ENCODE measurements at places on chromosomes 7 and 10.

DNA sequence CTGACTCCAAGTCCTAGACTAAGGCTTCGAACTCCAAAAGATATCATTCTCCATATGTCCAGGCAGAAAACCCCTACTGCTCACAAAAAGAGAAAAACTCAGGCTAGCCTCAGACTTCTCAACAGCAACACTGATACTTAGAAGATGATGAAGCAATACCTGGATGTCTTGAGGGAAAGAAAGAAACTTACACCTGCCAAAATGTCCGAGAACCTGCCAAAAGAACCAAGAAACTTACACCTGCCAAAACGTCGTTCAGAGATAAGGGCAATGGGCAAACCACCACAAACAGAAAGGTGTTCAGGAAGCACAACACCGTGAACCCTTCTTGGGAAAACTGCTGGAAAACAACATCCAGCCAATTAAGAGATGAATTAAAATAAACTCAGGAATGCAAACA lies 15.3 kb downstream of the ABLIM1 start:
- no peak for DNase-seq

DNA sequence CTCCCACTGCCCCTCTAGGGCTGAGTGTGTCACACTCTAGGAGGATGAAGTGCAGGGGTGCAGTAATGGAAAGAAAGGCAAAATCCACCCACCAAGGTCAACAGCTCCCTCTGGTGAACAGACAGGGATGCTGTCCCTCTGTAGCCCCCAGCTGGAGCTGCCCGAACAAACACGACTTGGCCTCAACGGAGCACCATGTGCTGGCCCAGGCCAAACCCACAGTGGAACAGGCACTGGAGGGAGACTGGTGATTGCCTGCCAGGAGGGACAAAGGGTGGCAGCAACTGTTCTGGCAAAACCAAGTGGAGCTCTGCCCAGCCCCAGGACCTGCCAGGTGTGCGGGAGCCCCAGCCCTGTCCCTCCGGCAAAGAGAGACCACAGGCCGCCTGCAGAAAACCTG lies 20.7 kb downstream of the PDIA4 start:
- DNase-seq = no peak

- no peak for DNase-seq
Observed at GRCh38 chr7:112986256-112987031, 100.2 kb downstream of the GPR85 start.

DNA sequence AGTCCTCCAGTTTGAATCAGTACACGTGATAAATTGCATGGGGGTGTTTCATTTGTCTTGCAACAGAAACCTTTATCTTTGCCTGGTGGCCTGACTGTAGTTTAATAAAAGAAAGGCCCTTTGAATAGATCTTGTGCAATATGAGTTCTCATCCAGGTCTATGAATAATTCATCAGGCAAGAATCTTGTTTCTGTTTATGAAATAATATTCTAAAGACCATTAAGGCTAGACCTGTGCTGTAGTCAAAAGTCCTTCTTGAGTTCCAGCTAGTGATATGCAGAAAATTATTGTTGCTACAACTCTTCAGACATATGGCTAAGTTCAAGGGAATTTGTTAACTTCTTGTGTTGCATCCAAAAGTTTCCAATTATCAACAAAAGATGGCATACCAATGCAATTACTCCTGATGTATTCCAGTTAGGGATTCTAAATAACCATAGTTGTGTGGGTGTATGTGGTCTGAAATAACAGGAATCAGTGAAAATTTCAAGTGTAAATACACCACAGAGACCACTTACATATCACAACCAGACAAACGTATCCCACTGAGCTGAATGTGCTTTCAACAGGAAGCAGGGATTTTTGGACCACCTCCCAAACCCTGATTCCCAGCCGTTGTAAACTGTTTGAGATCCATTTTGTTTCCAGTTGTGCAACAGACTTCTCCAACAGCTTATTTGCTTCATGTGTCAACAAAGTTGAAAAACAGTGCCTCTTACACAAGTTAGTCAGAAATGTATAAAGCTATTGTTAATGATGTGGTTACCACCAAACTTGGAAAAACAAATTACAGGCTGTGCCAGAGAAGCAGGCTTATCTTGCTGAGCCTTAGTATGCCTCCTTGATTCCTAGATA lies 54.7 kb upstream of the BICC1 start:
- DNase-seq = no peak

- no peak for DNase-seq
Observed at GRCh38 chr7:133985300-133985699, 141.8 kb upstream of the LRGUK start.

- no peak for DNase-seq
Observed at GRCh38 chr10:116278846-116279245, 5.8 kb upstream of the GFRA1 start.

DNA sequence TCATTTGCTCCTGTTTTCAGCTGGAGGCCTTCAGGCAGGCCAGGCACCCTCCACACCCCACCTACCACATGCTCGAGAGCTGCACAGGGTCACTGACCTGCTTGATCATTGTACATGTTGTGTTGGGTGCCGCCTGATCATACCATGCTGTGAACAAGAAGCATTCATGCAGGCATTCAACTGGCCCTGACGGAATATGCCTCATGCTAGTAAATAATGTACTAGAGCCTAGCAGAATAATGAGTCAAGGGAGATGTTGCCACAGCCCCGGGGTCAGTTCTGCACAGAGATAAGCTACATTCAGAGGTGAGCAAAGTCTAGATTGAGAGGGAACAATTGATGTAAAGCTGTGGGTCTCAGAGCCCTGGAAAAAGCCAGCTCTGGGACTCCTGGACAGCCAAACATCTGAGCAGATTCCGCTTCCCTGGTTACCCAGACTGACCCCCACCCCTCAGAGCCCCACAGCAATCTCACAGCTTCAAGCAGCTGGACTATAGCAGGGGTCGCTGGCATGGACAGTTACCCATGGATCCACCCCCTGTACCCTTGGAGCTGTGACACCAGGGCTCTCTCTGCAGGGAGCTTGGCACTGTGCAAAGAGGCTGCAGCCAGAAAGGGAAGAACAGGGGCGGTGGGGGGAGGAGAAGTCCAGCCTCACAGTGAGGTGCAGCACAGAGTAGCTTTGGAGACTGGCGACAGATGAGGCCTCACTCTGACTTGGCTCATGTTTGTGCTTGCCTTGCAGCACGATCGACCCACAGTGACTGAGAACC lies 86.6 kb downstream of the FRMPD2 start:
- DNase-seq = no peak

DNA sequence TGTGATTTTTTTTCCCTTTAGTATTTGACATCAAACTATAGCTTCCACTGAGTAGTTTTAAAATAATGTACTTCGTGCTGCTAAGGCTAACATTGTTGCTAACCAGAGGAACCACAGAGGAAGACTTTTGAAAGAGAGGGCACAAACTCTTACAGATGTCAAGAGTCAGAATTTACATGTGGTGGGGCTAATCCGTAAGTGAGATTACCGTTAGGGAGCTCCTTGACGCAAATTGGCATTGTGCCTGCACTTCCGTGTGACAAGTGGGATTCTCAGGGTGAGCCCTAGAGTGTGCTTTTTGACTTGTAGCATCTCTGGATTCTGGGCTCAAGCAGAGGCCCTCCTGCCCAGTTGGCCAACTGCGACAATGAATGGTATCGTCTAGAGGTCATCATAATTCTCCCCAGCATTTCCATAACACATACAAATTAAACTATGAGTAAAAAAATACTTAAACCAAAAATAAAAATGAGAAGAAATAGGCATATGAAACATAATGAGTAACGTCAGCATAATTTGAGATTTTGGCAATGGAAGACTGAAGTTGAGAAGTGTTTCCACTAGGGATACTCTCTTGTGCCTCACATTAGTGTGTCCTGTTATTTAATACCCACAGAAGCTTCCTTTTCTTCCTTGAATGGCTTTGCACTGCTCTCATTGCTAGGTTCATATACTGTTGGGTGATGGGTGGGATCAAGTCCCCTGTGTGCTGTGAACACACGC lies 164.0 kb downstream of the SDK1 start:
- no peak for DNase-seq

- DNase-seq = no peak
Observed at GRCh38 chr10:12638103-12638502, 288.8 kb downstream of the CAMK1D start.
